ENCODE measurements at places on chromosomes 16 and 17.

DNA sequence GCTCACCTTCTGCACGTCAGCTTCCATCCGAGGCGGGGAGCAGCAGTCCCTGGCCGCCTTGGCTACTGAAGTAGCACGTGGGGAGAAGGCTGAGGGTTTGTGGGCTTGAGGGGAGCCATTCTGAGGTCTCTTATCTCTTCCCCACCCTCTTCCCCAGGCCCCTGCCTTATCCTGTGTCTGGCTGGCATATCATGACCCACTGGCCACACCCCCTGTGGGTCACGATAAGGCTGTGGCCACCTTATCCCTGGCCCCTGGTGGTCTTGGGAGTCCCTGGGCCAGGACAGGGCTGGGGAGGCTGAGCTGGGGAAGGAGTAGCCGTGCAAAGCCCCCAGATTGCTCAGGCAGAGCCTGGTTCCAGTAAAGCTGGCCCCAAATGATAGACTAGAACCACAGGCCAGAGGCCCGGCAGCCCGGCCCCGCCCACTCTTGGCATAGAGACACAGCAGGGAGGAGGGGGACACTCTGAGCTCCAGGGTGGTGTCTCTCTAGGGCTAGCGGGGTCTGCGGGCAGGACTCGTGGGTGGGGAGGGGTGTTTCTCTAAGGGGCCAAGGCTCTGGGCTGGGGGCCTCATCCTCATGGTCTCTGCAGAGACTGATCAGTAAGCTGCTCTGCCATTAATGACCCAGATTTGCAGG is 7.6 kb downstream of the SPNS2 start:
- no peak for DNase-seq

DNA sequence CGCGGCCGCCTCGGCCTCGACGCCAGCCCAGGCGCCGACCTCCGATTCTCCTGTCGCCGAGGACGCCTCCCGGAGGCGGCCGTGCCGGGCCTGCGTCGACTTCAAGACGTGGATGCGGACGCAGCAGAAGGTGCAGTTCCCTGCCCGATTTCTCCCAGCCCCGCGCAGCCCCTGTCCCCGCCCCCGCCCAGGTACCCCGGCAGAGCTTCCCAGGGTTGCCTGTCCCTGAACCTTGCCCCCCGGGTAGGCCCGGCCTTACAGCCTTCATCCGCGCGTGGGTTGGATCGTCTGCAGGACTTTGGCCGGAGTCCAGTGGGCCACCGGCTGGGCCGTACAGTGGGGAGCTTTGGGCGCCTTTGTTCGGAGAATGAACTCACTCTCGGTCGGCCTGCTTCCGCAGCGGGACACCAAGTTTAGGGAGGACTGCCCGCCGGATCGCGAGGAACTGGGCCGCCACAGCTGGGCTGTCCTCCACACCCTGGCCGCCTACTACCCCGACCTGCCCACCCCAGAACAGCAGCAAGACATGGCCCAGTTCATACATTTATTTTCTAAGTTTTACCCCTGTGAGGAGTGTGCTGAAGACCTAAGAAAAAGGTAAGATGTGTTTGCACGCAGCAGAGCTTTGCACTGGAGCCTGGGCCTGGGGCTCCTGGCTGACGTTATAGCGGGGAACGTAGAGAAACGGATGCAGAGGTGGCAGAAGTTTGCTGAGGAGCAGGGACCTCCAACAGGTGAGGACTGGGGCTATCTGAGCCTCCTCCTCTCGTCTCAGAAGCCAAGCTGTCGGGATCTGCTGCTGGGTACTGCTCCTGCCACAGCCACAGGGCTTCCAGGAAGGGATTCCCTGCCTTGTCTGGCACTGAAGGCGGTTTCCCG is 593 bp downstream of the GFER start:
- DNase-seq = no peak

GRCh38 chr17:34009912-34010311 is 245.2 kb upstream of the CCL2 start:
- DNase-seq = no peak

DNA sequence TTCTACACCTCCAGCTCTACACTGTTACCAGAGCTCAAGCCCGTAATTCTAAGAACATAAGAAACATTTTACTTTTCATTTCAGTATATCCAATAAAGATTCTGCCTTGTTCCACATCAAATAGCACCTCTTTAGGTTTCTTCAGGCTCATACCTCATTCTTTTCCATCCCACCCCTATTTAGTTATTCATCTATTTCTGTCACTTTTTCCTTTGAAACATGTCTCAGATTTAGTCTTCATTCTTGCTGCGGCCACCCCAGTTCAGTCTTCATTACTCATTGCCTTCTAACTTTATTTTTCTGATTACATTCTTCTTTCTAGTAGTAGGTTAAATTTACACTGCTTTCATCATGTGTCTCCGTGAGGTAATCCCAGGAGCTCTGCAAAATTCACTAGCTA is 33.5 kb downstream of the PPM1E start:
- DNase-seq = peak; percentile 9

- peak; percentile 75 for DNase-seq
Observed at GRCh38 chr17:7023576-7024401, 939 bp downstream of the BCL6B start.

GRCh38 chr17:46141645-46142044 is 51.6 kb downstream of the KANSL1 start:
- no peak for DNase-seq

DNA sequence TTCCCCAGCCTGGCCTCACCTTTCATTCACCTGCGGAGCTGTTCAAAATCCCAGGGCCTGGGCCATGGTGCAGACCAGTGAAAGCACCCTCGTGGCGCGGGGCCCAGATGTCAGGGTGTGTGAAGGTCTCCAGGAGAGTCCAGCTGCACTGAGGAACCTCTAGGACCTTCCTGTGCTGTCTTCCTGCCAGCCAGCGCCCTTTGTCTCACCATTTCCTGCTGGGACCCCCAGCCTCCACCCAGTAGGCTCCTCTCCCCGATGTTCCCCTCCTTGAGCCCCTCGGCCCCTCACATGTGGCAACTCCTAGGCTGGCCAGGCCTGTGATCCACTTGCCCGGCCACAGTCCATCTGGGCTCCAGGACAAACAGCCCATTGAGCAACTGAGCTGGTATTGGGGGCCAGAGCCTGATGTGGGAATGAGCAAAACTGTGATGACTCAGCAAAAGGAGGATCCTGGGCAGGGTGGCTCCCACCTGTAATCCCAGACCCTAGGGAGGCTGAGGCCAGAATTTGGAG is 677 bp downstream of the SULT1A2 start:
- no peak for DNase-seq

- no peak for DNase-seq
Observed at GRCh38 chr16:81720973-81721906, 57.9 kb upstream of the PLCG2 start.

DNA sequence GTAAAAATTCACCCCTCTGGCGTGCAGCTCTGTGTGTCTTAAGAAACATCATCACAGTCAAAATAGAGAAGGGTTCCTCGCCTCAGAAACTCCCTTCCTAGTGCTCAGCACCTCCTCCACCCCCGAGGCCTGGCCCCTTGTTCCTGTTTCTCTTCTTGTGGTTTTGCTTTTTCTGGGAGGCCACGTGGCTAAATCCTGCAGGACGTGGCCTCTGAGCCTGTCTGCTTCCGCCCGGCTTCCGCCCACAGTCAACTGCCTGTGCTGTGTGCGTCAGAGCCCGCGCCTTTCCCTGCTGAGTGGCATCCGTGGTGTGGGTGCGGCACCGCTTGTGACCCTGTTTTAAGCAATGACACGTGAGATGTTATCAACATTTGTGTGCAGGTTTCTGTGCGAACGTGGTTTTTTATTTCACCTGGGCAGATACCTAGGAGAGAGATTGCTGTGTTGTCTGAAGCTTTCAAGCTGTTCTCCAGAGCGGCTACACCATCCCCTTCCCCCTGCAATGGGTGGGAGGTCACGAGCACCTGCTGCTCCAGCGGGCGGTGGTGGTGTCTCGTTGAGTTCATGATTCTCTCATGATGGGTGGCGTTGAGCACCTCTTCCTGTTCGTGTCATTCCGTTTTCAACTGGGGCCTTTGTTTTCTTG is 21.7 kb downstream of the ACSF3 start:
- no peak for DNase-seq

Measured in fibroblast of skin of abdomen (primary cell).